NCI-H1105 (cell line): ENCODE measurements at places on chromosomes 13 and 19.

- DNase-seq: no peak
Observed at GRCh38 chr19:48443731-48444128, 2.1 kb upstream of the GRWD1 start.

- no peak for DNase-seq
Observed at GRCh38 chr19:4229179-4229931, at the start of gene EBI3. EBI3 (plus strand) TSS chr19:4229523; CDS start chr19:4229551, 28 bp downstream.

- DNase-seq: no peak
Observed at GRCh38 chr19:32945260-32945659, 26.5 kb downstream of the CEP89 start.

DNA sequence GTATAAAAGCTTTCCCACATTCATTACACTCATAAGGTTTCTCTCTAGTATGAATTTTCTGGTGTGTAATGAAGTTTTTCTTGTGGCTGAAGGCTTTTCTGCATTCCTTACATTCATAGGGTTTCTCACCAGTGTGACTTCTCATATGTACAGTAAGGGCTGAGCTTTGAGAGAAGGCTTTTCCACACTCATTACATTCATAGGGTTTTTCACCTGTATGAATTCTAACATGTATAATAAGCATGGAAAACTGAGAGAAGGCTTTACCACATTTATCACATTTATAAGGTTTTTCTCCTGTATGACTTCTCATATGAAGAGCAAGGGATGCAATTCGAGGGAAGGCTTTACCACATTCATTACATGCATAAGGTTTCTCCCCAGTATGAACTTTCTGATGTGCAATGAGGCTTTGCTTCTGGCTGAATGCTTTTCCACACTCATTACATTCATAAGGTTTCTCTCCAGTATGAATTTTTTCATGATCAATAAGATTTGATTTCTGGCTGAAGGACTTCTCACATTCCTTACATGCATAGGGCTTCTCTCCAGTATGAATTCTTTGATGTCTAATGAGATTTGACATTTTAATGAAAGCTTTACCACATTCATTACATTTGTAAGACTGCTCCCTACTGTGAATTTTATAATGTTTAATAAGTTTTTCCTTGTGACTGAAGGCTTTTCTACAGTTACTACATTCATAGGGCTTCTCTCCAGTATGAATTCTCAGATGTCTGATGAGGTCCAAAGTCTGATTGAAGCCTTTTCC lies 42.6 kb downstream of the ZNF527 start:
- DNase-seq: no peak

- DNase-seq: no peak
Observed at GRCh38 chr19:3798137-3798536, 12.0 kb upstream of the MATK start.

GRCh38 chr13:23427342-23427843 lies 6.1 kb downstream of the SACS start:
- DNase-seq: no peak
